ENCODE measurements at places on chromosomes 7 and 10. TPM values are rescaled to one million over a fixed set of nuclear protein-coding genes. Genes with fewer than 3 reads are reported as not detected.

DNA sequence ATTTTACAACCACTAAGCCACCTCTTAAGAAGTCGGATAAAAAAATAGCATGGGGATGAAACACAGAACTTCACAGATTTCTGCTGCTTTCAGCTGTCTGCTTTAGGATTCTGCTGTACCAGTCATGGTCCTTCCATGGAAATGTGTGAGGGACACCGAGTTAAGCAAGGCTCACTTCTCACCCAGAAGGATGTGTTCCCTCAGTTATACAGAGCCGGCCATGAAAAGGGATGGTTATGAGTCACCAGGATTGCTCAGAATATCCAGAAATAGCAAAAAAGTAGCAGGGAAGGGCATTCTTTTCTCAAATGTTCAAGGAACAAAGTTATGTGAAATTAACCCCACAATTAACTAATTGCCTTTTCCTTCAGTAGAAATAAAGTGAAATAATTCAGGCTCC is 124.4 kb downstream of the AMPH start:
- DNase-seq: no peak
- H3K4me1 ChIP-seq: no peaks in the 10 kb centered on the region
- no peaks in the 10 kb centered on the region for H3K27me3 ChIP-seq
- no peaks in the 10 kb centered on the region for H3K36me3 ChIP-seq
- H3K27ac ChIP-seq: no peak overlapping the region

GRCh38 chr7:47428768-47429472 is 153.0 kb downstream of the TNS3 start:
- no peak for DNase-seq
- H3K36me3 ChIP-seq: no peaks in the 10 kb centered on the region
- no peak overlapping the region for H3K27ac ChIP-seq
- no peaks in the 10 kb centered on the region for H3K27me3 ChIP-seq

DNA sequence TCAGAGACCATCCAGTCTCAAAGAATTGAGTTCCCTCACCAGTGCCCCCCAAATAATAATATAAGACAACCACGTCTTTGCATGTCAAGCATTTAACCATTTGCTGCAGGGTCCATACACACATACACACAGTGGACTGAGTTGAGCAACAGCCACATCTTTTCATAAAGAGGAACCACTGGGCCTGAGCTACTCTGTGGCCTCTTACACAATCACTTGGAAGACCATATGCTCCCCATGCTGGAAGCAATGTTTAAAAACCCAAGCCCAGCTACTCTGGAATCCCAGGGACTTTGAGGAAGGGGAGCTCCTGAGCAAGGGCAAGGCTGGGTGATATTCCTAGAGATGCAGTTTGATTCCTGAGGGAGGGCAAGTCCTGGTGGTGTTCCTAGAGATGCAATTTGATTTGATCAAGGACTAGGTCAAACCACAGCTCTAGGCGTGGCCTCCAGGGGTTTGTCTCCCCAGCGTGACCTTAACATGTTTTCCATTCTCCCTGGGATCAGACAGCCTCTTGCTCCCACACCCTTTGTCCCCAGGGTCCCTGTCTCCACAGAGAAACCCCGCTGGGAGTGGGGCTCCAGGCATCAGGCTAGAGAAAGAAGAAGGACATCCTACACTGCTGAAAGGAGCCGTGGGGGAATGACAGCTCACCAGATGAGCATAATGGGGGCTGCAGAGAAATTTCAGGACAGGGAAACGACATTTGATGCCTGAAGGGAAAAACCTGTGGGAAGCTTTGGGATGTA is 376.2 kb upstream of the MGMT start:
- DNase-seq: no peak
- H3K27me3 ChIP-seq: no peaks in the 10 kb centered on the region
- H3K36me3 ChIP-seq: no peaks in the 10 kb centered on the region
- no peak overlapping the region for H3K27ac ChIP-seq

- H3K4me3 ChIP-seq: no peak overlapping the region
- no peak overlapping the region for H3K27ac ChIP-seq
- no peaks in the 10 kb centered on the region for H3K27me3 ChIP-seq
- 0 out of 2 replicates have a peak, but pooled peaks cover 7% of the 10 kb centered on the region for H3K4me1 ChIP-seq
- DNase-seq: no peak
These were observed 33.1 kb downstream of the GPRIN2 start for GRCh38 chr10:46523119-46523961.

DNA sequence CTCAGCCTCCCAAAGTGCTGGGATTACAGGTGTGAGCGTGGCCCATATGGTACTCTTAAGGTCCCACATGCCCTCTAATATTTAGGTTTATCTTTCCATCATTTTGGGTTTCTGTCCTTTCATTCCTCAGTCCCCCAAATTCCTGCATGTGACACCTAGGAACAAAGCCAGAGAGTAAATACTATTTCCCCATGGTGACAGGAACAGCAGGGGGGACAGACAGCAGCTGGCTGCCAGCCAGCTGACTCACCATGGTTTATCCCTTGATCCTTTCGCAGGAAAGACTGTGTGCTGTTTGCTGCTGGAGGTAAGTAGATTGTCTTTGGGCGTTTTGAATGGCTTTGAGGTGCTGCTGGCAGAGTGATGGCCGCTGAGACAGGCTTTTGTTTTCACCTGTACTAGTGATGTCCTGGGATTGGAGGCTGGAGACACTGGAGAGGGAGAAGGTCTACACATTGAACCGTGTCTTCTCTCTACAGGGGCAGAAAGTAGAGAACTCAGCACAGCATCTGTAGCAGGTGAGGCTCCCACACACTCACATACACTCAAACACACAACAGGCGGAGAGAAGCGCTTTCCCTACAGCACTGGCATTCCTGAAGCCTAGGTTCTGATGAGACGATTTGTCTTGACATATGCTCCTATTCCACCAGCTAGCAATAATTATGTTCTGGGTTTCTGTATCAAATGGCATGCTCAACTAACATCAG is 83.7 kb upstream of the EFCAB10 start:
- H3K4me3 ChIP-seq: no peak overlapping the region
- peaks cover 25% of the 10 kb centered on the region for H3K4me1 ChIP-seq
- H3K36me3 ChIP-seq: 0 out of 2 replicates have a peak, but pooled peaks cover 4% of the 10 kb centered on the region
- no peaks in the 10 kb centered on the region for H3K27me3 ChIP-seq

- no peaks in the 10 kb centered on the region for H3K4me1 ChIP-seq
- H3K36me3 ChIP-seq: no peaks in the 10 kb centered on the region
- no peaks in the 10 kb centered on the region for H3K27me3 ChIP-seq
- H3K4me3 ChIP-seq: no peak overlapping the region
These were observed 1612.4 kb upstream of the LRRTM3 start for GRCh38 chr10:65313406-65313805.

GRCh38 chr10:77311186-77311585 is 326.4 kb downstream of the KCNMA1 start:
- no peaks in the 10 kb centered on the region for H3K27me3 ChIP-seq
- H3K27ac ChIP-seq: no peak overlapping the region
- H3K36me3 ChIP-seq: no peaks in the 10 kb centered on the region
- peak; percentile 81 for DNase-seq
- peaks cover 17% of the 10 kb centered on the region for H3K4me1 ChIP-seq

- H3K4me1 ChIP-seq: 0 out of 2 replicates have a peak, but pooled peaks cover 8% of the 10 kb centered on the region
- H3K4me3 ChIP-seq: no peak overlapping the region
- H3K36me3 ChIP-seq: no peaks in the 10 kb centered on the region
- H3K27ac ChIP-seq: no peak overlapping the region
These were observed 66.3 kb downstream of the CYTH3 start for GRCh38 chr7:6205971-6206660.

DNA sequence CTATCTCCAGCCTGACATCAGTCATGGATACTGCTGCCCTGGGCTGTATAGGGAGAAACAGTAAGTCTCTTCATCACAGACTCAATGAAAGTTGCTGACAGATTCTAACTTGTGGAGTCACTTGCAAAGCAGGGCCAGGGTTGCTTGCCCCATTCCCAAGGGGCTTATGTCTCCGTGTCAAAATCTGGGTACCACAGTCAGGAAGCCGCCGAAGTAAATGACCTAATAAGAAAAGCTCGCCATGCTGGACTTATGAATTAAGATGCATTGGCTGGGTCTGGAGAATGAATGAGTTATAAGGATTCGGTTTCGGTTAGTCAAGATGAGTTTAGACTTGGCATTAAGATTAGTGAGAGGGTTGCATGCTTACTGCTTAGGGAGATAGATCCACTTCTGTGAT is 10.8 kb upstream of the OR6V1 start:
- no peak overlapping the region for H3K4me3 ChIP-seq
- no peaks in the 10 kb centered on the region for H3K27me3 ChIP-seq
- H3K27ac ChIP-seq: no peak overlapping the region
- no peaks in the 10 kb centered on the region for H3K36me3 ChIP-seq

DNA sequence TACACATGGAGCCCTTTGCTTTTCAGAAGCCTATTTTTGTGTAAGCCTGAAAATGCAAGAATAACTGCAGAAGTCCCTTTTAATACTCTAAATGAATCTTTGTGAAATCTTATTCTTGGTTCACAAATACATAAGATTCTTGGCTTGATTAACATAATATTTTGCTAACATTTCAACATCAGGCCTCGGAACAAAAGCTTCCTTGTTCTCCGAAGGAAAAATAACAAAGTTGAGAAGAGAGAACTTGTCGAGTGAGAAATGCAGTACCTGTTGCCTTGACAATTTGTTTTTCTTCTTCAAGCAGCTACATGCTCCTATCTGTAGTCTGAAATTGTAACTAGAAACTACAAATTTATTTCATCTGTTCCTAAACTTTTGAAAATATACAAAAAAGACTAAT is 8.5 kb downstream of the NT5C2 start:
- no peaks in the 10 kb centered on the region for H3K27me3 ChIP-seq
- peaks cover 4% of the 10 kb centered on the region for H3K36me3 ChIP-seq
- no peak for DNase-seq
- no peak overlapping the region for H3K4me3 ChIP-seq
- H3K27ac ChIP-seq: peak overlapping the region; percentile 74

- no peaks in the 10 kb centered on the region for H3K27me3 ChIP-seq
- DNase-seq: no peak
- no peak overlapping the region for H3K27ac ChIP-seq
- peaks cover 23% of the 10 kb centered on the region for H3K4me1 ChIP-seq
- H3K36me3 ChIP-seq: no peaks in the 10 kb centered on the region
- H3K4me3 ChIP-seq: no peak overlapping the region
These were observed 65.5 kb downstream of the ATAD1 start for GRCh38 chr10:87752566-87752965.

- peaks cover 4% of the 10 kb centered on the region for H3K4me1 ChIP-seq
- peaks cover 7% of the 10 kb centered on the region for H3K36me3 ChIP-seq
- H3K4me3 ChIP-seq: no peak overlapping the region
- no peaks in the 10 kb centered on the region for H3K27me3 ChIP-seq
- DNase-seq: no peak
These were observed 141.2 kb downstream of the ADAM22 start for GRCh38 chr7:88075216-88075615.

- H3K4me1 ChIP-seq: no peaks in the 10 kb centered on the region
- no peak for DNase-seq
- H3K36me3 ChIP-seq: no peaks in the 10 kb centered on the region
- H3K4me3 ChIP-seq: no peak overlapping the region
- H3K27ac ChIP-seq: no peak overlapping the region
These were observed 359.6 kb upstream of the MEOX2 start for GRCh38 chr7:16046041-16046440.

DNA sequence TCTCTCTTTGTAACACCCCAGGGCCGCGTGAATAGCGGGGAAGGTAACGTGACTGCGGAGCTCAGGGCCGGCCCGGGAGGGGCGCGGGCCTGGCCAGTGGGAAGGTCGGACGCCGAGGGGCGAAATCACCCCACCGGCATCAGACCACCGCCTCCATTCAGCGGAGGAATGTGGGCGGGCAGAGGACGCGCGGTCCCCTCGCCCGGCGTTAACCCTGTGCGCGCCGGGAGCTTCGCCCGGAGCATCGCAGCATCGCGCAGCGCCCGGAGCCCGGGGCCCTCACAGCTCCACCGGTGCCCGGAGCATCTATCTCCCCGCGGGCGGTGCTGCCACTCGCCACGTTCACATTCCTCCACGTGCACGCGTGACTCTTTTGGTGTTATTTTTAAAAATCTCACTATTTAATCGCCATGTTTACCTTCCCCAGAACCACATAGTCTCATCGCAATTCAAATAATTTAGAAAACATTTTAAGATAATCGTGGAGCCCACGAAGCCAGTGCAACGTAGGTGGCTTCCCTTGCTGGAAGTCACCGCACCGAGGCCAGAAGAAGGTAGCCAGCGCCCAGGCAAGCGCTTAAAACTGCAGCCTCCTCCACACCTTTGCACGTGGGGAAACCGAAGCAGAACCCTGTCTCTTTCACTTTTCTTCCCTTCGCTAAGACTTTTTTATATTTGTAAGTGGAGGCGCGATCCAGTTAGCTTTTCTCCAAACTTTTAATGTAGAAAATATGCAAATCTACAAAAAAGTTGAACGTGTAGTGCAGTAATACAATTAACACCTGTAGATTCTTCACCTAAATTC is 21.8 kb downstream of the FGFBP3 start:
- H3K27ac ChIP-seq: peak overlapping the region; percentile 99
- peak overlapping the region; percentile 43 for H3K4me3 ChIP-seq
- no peaks in the 10 kb centered on the region for H3K36me3 ChIP-seq
- peaks cover 46% of the 10 kb centered on the region for H3K4me1 ChIP-seq
- H3K27me3 ChIP-seq: no peaks in the 10 kb centered on the region
- peak; percentile 97 for DNase-seq

DNA sequence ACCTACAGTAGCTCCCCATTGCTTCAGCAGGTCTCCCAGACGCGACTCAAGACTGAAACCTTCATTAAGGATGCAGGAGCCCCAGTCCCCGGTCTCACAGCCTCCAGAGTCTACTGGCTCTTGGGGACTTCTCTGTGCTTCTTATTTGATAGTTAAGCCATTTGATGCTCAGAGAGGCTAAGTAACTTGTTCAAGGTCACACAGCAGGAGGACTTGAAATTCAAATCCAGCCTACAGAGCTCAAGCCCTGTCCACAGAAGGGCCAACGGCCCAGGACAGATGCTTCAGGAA is 21.2 kb upstream of the ZMIZ1 start:
- H3K27me3 ChIP-seq: no peaks in the 10 kb centered on the region
- peaks cover 16% of the 10 kb centered on the region for H3K4me1 ChIP-seq
- no peak for DNase-seq
- H3K4me3 ChIP-seq: no peak overlapping the region

DNA sequence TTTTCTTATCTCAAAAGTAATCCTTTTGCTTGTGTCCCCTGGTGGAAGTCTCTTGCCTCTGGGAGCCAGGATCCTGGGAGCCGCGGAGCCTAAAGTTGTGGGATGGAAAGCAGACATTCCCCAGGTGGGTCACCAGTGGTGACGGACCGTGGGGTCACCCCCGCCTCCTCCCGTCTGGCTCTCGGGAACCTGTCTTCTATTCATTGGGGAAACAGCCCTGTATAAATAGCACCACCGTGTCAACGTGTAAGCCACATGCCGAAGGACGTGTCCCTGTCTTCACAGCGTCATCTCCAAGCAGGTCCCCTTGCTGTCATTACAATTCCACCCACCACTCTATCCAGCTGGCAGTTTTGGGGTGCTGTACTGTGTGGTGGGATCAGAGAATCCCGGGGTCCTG is 87.5 kb downstream of the ELFN1 start:
- no peaks in the 10 kb centered on the region for H3K27me3 ChIP-seq
- DNase-seq: no peak
- no peaks in the 10 kb centered on the region for H3K36me3 ChIP-seq
- H3K27ac ChIP-seq: no peak overlapping the region
- H3K4me3 ChIP-seq: no peak overlapping the region

GRCh38 chr7:26318921-26319320 is 27.3 kb downstream of the SNX10 start:
- H3K27me3 ChIP-seq: no peaks in the 10 kb centered on the region
- no peak overlapping the region for H3K27ac ChIP-seq
- no peak for DNase-seq
- no peak overlapping the region for H3K4me3 ChIP-seq
- H3K4me1 ChIP-seq: no peaks in the 10 kb centered on the region

TACR2 gene
- total RNA-seq: 0.54 TPM

THSD7A gene
- 1.7 TPM for total RNA-seq

TRIM50 gene
- total RNA-seq: not detected

IFIT2 gene
- not detected for total RNA-seq

PCBD1 gene
- total RNA-seq: 33.3 TPM

PCDH15 gene
- total RNA-seq: 0.31 TPM

VAX1 gene
- total RNA-seq: not detected

SCART1 gene
- 0.59 TPM for total RNA-seq

ATAD1 gene
- 49.6 TPM for total RNA-seq

RSPH10B2 gene
- total RNA-seq: 1.1 TPM

PTF1A gene
- total RNA-seq: not detected

Data from GM23338 (cell line).